ENCODE measurements at places on chromosomes 6 and 20.

- DNase-seq = no peak
These were observed 73.7 kb upstream of the EXOC2 start for GRCh38 chr6:766625-767024.

DNA sequence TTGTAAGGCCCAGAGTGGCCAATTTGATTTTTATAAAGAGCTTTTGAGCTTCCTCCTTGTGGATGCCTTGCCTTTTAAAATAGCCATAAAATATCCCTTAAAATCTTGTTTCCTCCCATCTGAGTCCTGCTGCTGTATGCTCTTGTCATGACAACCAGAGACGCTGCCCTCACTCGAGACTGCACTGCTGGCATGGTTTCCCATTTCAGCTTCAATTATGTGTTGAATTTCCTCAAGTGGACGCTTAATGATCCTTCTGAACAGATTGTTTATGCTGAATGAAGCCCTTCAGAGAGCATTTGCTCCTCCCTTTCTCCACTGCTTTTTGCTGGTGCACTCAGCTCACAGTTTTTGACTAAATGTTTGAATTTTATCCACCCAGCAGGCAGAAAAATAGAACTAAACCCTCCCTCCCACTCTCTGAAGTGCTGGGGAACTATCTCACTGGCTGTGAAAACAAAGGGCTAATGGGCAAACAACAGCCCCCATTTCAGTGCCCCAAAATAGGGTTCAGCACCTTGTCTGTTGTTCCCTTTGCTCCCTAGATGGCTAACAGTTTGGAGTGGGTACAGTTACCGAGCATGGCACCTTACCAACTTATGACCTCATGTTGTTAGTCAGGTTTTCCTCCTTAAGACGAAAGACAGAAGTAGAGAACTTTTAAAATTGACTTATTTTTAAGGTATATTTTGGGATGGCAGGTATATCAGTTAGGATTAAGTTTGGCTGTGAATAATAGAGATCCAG lies 45.5 kb upstream of the RNF8 start:
- DNase-seq = peak; percentile 43

DNA sequence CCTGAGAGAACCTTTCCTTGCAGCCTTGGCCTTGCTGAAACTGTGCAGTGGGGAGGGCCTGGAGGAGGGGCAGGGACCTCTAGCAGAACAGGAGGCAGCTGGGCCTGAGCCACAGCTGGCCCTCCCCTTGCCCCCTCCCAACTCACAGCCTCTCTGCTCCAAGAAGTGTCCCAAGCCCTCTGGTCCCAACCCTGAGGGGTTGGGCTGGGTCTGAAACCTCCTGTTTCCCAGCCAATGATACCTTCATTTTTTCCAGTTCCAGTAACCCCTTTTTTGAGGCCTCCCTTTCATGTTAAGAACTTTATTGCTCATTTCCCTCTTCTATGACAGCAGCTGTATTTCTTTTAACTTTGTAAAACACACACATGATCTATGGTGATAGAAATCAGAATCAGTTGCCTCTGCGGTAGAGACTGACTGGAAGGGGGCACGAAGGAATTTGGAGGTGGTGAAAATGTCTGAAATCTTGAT lies 17.9 kb upstream of the ARMC12 start:
- DNase-seq = no peak

GRCh38 chr20:5261763-5262162 lies 55.0 kb downstream of the PROKR2 start:
- peak; percentile 4 for DNase-seq

DNA sequence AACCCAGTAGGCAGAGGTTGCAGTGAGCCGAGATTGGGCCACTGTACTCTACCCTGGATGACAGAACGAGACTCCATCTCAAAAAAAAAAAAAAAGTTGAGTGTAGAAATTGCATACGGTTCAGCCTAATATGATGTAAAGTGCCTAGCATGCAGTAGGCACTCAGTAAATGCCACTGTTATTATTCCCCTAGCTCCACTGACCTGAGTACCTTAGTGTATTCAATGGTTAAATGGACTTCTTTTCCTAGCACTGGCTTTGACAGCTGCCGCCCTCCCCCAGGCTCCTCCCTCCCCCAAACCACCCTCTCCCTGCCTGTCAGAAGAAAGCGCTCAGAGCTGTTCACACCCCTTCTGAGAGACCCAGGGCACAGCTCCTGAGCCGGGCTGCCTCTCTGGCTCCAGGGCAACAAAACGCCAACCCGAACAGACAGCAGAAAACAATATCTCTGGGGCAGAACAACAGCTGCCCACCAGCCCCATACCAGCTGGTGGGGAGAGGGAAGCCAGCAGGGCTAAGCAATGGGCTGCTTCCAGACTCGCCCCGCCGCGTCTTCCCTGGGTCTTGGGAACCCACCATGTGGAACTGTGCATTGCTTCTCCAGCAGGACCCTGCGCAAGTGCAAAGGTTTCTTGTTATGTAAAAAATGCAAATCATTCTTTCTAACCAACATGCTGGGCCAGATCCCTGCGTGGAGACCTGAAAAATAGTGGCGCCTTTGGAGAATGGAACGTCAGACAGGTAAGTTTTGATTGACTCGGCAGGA lies 4.5 kb downstream of the CPNE5 start:
- no peak for DNase-seq

- DNase-seq = no peak
These were observed 137.3 kb downstream of the FOXC1 start for GRCh38 chr6:1747003-1747402.

DNA sequence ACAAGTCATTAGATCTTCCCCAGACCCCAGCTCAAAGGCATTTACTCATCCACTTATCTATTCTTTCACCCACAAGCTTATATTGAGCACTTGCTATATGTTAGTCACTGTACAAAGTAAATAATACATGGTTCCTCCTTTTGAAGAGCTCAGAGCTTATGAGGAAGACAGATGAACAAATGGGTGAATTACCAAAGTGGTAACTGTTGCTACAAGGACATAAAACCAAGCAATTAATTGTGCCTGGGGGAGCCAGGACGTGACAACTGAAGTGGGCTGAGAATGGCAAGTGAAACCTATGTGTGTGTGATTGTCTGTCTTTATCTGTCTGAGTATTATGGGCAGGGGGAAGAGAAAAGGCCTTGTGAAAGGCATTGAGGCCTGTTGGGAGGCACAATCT lies 45.6 kb upstream of the AKIRIN2 start:
- DNase-seq = no peak

DNA sequence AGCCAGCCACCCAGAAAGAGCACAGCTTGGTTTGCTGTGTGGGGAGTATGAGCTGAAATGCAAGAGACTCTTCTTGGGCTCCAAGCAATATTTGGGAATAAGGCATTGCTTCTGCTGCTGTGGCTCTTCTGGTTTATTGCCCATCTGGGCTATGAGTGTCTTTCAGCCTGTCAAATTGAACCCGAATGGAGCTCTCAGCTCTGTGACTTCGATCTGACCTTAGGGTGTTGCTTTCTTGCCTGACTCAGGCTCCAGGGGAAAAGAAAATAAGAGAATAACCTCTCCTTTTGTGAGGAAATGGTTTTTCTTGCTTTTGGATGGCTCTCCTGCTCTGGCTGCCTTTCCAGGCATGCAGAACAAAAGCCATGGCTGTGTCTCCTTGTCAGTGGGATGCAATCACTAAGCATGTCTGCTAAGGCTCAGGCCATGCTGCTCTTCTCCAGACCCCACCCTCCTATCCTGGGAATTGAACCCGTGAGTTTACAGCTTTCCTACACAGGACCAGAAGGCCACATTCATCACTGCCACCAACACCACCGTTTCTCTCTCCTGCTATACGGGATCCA lies 169.4 kb upstream of the JAG1 start:
- no peak for DNase-seq

- DNase-seq = no peak
These were observed 168.4 kb downstream of the PHACTR1 start for GRCh38 chr6:12884983-12885382.

DNA sequence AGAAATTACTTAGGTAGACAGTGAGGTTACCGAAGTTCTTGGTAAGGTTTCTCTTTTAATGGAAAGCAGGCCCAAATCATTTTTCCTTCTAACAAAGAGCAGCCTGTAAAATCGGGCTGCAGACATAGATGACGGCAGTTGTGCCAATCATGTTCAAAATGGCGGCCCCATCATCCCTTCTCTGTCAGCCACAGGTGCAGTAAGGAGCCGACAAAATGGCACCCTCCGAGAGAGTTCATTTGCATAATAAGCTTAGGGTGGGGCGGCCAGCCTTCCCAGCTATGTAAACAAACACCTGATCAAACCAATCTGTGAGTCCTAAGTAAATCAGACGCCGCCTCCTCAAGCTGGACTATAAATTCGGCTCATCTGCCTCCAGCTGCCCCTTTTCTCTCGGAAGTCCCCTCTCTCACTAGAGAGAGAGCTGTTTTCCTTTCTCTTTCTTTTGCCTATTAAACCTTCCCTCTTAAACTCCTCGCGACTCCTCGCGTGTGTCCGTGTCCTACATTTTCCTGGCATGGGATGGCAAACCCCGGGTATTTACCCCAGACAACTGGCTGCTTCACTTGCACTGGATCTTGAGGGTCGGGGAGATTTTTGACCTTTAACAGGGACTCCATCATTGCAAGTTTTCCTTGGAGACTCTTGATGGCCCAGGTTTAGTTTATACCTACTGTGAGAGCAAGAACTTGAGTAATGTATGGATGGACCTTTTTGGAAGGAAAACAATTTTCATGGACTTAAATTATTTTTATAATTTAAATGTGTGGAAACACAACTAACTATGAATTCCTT lies 8.9 kb upstream of the DDR1 start:
- no peak for DNase-seq

DNA sequence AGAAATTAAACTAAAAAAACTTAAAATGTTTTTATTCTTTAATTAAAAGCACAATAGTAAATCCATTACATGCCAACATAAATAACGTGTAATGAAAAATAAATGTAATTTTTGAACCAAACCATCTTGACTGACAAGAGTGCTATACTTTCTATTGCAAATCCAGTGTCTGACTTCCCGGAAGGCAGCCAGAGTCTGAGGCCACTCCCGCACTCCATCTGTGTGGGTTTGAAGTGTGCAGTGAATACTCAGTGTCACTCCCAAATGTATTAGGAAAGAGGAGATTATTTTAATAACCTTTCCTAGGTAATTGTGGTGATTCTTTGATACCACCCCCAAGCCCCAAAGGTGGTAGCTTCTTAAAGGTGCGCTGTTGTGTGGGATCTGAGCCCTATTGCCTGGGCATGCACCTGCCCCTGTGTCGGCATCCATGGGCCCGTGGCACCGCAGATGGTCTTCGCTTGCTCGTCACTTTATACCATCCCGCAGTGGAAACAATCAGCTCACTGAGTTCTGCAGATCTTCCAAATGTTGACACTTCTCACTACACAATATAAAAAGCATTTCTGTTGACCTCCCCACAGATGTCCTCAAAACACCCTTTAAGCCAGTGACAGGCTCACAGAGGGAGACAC lies 391.2 kb downstream of the THBS2 start:
- no peak for DNase-seq

GRCh38 chr6:126914801-126915200 lies 203.7 kb upstream of the RSPO3 start:
- DNase-seq = no peak

DNA sequence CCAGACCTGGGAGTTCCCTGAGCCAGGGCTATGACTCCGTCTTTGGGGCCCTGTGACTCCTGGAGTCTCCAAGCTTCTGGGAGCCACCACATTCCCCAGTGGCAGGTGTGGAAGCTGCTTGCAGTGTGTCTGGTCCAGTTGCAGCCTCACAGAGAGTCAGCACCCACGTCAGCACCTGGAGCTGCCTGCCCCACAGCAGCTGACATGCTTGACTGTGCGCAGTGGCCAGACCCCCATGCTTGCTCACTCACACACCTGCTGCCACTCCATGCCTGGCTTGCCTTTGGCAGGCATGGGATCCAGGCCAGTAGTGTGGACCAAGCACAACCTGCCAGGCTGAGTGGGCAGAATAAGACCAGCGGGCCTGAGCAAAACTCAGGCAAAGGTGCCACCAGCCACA lies 31.0 kb upstream of the ASIP start:
- no peak for DNase-seq

GRCh38 chr6:447381-448165 lies 56.0 kb downstream of the IRF4 start:
- no peak for DNase-seq

GRCh38 chr6:40520678-40521077 lies 66.5 kb downstream of the LRFN2 start:
- no peak for DNase-seq

DNA sequence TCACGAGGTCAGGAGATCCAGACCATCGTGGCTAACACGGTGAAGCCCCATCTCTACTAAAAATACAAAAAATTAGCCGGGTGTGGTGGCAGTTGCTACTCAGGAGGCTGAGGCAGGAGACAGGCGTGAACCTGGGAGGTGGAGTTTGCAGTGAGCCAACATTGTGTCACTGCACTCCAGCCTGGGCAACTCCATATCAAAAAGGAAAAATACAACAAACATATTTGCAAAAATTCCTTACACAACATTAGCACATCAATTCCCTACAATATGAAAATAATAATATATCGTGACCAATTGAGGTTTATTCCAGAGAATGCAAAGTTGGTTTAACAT lies 38.8 kb upstream of the PLEKHG1 start:
- DNase-seq = no peak

- DNase-seq = no peak
These were observed 18.8 kb downstream of the AK9 start for GRCh38 chr6:109672175-109672574.

GRCh38 chr6:5967594-5967993 lies 39.1 kb downstream of the NRN1 start:
- DNase-seq = no peak

- DNase-seq = no peak
These were observed 227.1 kb upstream of the ID4 start for GRCh38 chr6:19609972-19610641.

- no peak for DNase-seq
These were observed 92.4 kb downstream of the EYA2 start for GRCh38 chr20:46987001-46987400.

DNA sequence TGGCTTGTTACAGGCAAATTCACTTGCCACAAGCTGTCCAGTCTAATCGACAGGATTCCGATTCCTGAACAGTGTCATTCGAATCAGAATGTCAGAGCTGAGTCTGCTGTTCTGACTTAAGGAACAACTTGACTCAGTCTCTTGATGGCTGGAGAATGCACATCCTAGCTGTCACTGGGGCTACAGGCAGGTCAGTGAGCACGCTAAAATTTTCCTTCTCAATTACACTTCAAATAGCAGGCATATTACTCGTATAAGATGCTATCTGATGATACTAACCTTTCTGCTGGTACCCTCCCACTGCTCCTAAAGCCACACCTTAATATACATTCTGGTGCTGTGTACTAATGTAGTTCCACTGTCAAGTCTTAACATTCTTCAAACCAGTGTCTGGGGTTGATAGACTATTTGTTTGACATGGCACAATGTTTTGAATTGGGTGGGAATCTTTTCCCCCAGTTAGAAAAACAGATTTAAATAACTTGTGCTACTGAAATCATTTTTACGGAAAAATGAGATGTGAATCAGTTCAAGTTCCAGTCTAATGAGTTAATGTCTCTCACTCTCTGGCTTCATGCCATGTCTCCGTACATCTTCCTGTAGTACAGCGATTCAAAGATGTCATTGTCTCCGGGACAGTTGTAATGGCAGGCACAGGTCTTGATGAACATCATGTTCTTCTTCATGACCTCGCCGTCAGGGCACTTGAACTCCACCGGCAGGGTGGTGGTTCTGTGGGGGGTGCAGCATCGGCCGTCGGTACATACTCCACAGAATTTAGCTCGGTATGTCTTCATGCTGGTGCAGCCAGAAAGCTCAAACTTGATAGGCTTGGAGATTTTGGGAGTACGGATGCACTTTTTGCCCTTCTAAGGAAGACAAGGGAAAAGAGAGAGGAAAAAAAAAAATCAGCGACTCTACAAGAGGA lies 2.2 kb downstream of the CCN2 start:
- DNase-seq = no peak
